ENCODE measurements at places on chromosomes 2 and 18.

DNA sequence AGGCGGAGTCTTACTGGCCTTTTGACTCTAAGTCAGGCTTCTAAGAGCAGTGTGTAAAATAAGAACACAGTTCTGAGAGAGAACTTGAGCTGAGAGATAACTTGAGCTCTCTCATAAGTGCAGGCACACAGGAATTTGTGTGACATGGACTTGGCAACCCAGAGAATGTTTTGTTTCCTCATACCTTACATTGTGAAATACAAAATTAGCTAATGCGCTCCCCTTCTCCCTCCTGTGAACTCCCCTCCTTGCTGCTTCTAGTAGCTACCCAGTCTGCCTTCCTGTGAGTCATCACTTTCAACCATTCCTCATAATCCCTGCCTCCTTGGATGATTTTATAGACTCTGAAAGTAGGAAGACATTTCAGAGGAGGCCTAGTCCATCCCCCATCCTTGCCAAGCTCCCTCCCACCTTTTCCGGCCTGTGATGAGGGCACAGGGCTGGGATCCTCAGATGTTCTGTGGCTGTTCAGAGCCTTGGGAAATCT lies 22.6 kb downstream of the FER1L5 start:
- no peak for DNase-seq

GRCh38 chr2:154229966-154230365 lies 358.2 kb downstream of the GALNT13 start:
- no peak for DNase-seq

GRCh38 chr2:169771612-169772011 lies 27.1 kb upstream of the SSB start:
- no peak for DNase-seq

- DNase-seq = peak; percentile 73
These were observed 33.8 kb downstream of the TOGARAM2 start for GRCh38 chr2:29014811-29015421.
